ENCODE measurements at places on chromosomes 16 and 17.

- DNase-seq: no peak
These were observed 131.1 kb upstream of the TMEM97 start for GRCh38 chr17:28187931-28188330.

DNA sequence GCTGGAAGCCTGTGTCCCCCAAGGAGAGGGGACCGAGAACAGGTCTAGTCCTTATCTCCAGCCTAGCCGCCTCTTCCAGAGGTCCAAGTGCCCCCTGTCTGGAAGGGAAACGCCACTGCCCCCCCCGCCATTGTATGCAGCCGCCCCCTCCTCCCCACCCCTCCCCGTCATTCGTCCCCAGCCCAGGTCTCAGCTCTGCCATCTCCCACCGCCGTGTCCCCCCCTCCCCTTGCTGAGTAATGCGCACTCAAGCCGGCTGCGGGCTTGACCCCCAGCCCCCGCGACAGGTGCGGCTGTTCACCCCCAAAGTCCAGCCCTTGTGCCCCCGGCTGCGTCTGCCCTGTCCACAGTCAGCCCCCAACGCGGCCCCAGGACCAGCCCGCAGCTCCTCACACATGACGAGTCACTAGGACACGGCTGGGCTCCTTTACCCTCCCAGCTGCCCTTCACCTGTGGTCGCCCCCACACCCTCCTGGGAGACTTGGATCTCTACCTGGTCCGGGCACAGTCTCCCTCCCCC lies 622 bp downstream of the GPRC5B start:
- no peak for DNase-seq

- DNase-seq: no peak
These were observed 2.1 kb downstream of the RHBDL1 start for GRCh38 chr16:677316-678190.

- no peak for DNase-seq
These were observed 22.5 kb downstream of the HEXIM2 start for GRCh38 chr17:45184144-45184543.

- no peak for DNase-seq
These were observed 1.1 kb downstream of the ELOB start for GRCh38 chr16:2775765-2776499.

DNA sequence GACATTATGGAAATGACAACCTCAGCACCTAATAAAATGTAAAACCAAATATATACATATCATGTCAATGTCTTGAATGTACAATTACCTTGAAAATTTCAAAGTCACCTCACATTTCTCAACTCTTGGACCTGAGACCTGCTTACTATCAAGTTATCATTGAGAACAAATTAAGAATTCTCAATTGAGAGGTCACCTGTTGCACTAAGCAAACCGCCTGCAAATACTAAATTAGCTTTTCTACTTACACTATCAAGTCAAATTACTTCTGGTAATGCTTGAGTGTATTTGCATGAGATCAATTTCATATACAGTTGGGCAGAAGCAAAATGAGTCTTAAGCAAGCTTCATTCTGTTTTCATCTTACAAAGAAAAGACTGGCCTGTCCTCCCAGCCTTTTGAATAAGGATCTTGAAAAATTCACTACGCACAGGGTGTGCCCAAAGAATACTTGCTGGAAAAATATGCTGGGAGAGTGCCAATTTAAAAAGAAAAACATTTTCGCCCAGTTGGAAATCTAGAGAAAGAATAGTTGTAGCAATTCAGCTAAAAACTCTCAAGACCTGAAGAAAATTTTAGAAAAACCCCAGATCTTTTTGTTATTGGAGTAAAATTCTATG lies 35.7 kb downstream of the KANSL1 start:
- DNase-seq: no peak

DNA sequence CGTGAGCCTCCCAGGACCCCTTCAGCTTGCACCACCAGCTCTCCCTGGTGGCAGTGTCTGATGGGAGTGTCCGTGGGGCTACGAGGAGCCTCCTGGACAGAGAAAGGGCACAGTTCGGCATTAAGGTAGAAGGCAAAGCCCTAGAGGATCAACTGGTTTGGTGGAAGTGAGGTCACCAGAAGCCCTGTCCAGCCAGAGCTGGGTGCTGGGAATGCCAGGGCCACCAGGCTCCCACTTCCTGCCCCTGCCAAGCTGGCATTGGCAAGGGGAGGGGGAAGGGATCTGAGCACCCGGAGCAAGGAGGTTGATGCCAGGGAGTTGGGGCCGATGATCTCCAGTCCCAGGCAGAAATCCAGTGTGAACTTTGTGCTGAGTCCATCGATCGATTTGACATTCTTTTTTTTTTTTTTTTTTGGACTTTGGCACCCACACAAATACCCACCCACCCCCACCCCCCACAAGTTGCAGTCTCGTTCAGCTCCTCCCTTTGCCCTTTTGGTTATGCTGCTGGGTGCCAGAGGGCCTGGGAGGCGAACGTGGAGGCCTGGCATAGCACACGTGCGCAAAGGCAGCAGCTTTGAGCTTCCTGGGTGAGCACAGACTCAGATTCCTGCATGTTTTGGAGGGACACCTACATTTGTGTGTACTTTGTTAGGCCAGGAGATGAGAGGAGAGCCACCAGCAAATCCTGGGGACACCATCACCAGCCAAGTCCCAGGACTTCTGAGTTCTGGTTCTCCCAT lies 2.1 kb downstream of the NHERF1 start:
- DNase-seq: no peak

GRCh38 chr17:80585890-80586845 lies 41.5 kb downstream of the RPTOR start:
- DNase-seq: no peak

DNA sequence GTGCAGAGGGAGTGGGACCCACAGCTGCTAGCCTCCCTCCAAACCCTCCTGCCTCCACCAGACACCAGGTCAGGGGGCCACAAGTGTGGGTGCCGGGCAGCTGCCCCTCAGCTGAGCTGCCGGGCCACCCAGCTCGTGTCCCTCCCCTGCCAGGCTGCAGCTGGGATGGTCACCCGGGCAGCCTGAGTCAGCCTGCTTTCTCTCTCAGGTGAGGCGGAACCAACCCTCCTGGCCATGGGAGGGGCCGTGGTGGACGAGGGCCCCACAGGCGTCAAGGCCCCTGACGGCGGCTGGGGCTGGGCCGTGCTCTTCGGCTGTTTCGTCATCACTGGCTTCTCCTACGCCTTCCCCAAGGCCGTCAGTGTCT lies 6.9 kb downstream of the SLC16A3 start:
- no peak for DNase-seq

DNA sequence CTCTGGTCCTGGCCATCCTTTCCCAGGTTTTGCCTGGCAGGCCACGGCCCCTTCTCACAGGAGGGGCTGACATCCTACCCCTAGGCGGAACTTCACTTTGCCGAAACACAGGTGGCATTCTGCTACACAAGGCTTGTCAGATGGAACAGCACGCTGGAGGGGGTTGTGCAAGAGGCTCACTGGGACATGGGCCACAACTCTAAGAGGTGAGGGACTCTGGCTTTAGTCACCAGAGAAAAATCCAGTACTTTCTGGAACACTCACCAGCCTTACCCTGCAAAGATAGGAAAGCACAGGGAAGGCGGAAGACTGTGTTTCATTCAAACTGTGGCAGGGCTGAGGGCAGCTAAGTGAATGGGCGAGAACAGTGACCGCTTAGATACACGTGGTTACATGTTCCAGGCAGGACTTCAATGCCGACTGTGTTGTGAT lies 18.3 kb downstream of the CDC42EP4 start:
- DNase-seq: no peak

DNA sequence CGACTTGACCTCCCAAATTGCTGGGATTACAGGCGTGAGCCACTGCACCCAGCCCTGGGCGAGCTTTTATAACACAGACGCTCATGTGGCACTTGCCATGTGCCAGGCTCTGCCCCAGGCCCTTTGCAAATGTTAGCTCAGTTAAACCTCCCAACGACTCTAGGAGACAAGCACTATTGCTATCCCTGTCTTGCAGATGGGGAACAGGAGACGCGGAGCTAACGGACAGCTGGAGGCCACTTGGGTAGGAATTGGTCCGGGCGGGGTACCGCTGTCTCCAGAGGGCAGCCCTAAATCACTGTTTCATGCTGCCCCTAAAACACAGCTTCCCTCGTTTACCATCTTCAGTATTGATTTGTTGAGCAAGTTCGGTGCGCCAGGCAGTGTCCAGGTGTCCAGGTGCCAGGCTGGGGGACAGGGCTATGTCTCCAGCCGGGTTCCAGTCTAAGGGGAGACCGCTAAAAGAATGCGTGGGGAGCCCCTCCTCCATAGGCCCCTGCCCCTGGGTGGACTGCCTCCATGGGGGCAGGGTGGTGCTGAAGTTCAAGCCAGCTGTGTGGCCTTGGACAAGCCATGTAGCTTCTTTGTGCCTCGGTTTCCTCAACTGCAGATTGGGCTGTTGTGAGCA lies 23.7 kb downstream of the TMEM235 start:
- no peak for DNase-seq

GRCh38 chr16:56013962-56014552 lies 138.9 kb upstream of the CES5A start:
- DNase-seq: peak; percentile 57

DNA sequence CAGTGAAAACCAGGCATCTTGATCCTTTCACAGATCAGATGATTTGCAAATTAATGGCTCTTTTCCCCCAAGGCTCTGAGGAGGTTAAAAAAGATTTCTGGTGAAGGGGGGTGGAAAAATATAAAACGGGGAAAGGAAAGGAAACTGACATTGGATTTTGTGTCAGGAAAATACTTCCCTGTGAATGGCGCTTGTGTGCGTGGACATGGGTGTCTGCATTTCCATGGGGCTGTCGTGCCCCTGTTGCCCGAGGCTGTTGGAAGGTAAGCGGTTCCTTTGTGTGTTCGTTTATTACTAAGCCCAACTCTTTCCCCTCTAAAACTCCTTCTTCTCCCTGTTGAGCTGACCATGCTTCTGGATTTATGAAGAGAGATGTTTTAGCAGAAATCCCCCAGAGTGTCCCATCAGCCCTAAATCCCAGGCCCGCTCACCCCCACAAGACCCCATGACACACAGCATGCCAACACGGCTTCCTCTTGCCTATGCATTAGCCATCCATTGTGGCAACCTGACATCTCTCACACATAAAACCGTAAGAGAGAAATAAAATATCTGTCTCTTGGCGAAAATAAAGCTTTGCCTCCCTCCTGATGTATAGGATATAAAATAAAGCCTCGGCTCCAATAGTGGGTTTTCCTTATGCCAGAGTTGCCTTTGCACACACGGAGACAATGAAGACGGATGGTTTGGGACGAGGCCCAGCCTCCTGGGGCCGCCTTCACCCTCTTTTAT lies 7.3 kb upstream of the LHX1 start:
- DNase-seq: no peak

DNA sequence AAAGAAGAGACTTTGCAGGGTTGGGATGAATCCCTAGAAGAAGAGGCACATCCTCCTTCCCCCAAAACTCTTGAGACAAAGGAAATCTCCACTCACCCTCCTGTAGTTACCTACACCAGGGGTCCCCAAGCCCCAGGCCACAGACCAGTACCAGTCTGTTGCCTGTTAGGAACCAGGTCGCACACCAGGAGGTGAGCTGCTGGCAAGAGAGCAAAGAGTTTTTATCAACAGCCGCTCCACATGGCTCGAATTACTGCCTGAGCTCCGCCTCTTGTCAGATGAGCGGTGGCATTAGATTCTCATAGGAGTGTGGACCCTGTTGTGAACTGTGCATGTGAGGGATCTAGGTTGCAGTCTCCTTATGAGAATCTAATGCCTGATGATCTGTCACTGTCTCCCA lies 98.9 kb downstream of the CCT6B start:
- no peak for DNase-seq

DNA sequence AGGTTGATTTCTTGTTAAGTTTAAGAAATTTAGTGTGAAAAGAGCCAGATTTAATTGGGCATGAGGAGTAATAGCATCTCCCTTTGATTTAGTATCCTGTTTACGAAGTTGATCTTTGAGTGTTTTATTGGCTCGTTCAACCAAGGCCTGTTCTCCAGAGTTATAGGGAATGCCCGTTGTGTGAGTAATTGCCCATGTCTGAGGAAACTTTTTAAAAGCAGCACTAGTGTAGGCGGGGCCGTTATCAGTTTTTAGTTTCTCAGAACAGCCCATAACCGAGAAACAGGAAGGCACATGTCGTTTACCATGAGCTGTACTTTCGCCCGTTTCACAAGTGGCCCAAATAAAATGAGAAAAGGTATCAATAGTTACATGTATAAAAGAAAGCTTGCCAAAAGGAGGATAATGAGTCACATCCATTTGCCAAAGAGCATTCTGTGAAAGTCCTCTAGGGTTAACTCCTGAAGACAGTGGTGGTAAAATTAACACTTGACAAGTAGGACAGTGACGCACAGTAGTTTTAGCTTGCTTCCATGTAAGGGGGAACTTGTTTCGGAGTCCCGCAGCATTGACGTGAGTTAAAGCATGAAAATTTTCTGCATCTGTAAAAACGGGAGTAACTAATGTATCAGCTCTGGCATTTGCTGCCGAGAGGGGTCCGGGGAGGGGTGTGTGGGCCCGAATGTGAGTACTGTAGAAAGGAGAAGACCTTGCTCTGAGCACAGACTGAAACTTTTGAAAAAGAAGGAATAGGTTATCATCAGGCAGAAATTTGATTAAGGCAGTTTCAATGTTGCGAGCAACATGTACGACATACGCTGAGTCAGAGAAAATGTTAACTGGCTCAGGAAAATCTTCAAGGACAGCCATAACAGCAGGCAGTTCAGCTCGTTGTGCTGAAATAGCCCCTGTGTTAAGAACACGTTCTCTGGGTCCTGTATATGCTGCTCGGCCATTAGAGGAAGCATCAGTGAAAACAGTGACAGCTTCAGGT lies 18.5 kb upstream of the KCTD5 start:
- no peak for DNase-seq

- no peak for DNase-seq
These were observed 63.0 kb downstream of the RMI2 start for GRCh38 chr16:11408216-11408615.

GRCh38 chr17:36117505-36118382 lies 14.1 kb downstream of the CCL4 start:
- DNase-seq: no peak

DNA sequence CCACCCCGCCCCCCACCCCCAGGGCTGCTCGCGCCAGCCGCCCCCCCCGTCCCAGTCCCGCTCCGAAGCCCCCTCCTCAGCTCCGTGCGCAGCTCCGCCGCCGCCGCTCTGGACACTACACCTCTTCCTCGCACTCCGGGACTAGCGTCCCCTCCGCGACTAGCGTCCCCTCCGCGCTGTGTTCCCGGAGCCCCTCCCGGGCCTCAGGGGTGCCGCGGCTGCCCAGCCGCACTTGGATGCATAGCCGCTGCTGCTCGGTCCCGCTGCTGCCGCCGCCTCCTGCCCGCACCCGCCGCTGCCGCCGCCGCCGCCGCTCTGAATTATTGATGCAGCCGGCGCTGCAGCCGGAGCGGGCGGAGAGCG lies at the start of gene CBLN1:
Gene CBLN1, minus strand, starts transcription at position 359 of the 363 bp plus-strand sequence. CDS start 373 bp downstream, outside the sequence.
- no peak for DNase-seq

GRCh38 chr16:10812312-10813098 lies 6.1 kb downstream of the TVP23A start:
- DNase-seq: no peak

DNA sequence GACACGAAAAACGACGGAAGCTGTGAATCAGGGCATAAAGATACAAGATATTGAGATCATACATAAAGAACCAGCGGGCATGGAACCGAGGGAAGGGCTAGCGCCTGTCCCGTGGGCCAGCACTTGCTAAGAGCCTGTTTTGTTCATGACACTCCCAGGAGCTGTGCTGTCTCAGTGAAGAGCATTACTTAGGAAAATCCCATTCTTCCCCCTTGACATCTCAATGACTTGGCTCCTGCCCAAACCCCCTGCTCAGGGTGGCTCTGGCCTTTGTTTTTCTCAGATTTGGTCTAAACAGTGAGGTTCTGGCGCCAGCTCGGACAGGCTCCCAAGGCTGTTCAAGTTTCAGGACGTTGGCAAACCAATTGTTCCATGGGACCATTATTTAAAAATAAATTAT lies 79.1 kb upstream of the SEC14L1 start:
- DNase-seq: no peak

- no peak for DNase-seq
These were observed 8.4 kb upstream of the GAA start for GRCh38 chr17:80092959-80093358.

GRCh38 chr17:5539286-5539685 lies 45.0 kb downstream of the NLRP1 start:
- DNase-seq: no peak

Measured in NT2/D1 (cell line).